ENCODE measurements at places on chromosomes 12 and 14.
A peak's percentile ranks its signal among the peaks of the same experiment; 100 is the strongest.

DNA sequence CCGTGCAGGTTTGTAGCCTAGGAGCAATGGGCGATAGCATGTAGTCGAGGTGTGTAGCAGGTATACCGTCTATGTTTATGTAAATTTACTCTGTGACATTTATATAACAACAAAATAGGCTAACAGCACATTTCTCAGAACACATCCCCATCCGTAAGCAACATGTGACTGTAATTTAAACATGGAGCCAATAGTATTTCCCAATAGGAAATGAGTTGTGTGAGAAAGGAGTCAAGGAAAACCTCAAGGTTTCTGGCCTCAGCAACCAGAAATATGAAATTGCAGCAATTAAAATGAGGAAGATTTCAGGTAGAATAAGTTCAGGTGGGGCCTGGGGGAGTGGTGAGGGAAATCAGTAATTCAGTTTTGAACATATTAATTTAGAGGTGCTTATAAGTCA is 136.0 kb downstream of the MSRB3 start:
- no peak for DNase-seq

GRCh38 chr12:49478949-49479664 is 59.7 kb upstream of the KCNH3 start:
- no peak for DNase-seq

GRCh38 chr12:122183588-122183940 is 641 bp downstream of the LRRC43 start:
- no peak for DNase-seq

- DNase-seq = no peak
Observed at GRCh38 chr14:99393059-99393655, 87.5 kb downstream of the SETD3 start.

DNA sequence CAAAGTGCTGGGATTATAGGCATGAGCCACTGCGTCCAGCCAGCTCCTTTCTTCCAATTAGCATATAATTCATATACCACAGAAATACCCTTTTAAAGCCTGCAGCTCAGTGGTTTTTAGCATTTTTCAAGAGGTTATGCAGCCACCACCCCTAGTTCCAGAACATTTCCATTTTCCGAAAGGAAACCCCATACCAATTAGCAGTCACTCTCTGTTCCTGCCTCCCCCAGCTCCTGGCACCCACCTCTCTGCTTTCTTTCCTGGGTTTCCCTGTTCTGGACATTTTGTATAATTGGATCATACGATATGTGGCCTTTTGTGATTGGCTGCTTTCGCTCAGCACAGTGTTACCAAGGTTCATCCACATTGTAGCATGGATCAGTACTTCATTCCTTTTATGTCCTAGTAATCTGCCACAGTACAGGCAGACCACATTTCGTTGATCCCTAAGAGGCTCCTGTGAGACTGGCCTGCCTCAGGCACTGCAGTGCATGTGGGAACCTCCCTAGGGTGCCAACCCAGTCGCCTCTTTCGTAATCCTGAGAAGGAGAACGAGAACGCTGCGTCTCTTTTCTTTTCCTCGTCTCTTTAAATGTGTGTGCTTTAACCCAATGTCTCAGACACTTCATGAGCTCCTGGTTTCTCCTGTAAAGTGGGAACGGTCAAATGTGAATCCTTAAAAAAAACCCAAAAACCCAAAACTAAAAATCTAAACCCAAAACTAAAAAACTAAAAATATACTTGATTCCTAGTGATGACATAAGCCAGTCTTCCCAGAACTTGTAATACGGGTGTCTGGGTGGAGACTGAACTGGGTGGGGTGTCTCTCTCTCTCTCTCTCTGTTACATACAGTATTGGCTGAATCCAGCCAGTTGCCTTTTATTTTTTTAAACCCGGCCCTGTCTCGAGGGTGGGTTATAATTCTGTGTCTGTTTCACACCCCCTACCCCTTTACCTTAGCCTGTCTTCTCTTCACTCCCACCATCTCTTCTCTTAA is 14.7 kb downstream of the AACS start:
- DNase-seq = no peak

DNA sequence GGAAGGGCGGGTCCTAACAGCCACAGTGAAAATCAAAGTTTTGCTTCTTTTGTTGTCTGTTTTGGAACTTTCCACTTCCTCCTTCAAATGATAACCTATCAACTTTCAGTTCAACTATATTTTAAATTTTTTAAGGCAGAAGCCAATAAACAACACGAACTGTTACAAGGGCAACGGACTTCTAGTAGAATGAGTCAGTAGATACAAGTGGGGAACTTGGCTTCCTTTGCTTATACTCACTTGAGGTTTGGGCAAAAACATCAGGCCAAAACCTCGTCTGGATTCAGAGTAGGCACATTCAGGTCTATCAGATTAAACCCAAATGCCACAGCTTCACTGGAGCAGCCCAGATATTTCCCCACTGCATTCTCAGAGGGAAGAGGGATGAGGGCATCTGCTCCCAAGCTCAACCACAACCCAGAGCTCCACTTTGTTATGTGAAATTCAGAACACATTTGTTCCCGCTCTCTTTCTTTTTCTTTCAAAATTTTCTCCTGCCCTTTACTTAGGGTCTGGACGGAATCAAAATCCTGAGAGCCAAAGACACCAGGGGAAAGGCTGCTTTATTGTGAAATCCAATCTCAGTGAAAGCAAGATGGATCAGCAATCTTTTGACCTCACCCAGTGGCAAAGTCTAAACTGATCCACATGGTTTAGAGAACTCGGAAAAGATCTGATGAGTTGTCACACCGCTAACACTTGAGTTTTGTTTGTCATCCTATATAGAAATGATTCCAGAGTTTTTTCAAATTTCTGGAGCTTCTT is 152.5 kb upstream of the BTG1 start:
- no peak for DNase-seq

DNA sequence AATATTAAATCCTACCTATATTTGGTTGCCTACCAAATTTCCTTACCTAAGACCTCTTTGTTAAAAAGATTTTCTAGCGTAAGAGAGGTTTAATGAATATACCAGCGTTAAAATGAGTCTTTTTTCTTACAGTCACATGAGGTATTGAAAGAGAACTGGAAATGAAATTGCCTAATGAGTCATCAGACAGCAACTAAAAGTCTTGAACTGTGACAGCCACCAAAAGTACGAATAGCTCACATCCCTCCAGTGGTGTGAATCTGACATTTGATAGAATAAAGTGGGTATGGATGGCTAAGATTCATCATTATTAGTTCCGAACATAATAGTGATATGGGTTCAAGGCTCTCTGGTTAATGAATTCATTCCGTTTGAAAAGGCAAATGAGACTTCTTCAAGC is 1297.3 kb downstream of the AACS start:
- no peak for DNase-seq

DNA sequence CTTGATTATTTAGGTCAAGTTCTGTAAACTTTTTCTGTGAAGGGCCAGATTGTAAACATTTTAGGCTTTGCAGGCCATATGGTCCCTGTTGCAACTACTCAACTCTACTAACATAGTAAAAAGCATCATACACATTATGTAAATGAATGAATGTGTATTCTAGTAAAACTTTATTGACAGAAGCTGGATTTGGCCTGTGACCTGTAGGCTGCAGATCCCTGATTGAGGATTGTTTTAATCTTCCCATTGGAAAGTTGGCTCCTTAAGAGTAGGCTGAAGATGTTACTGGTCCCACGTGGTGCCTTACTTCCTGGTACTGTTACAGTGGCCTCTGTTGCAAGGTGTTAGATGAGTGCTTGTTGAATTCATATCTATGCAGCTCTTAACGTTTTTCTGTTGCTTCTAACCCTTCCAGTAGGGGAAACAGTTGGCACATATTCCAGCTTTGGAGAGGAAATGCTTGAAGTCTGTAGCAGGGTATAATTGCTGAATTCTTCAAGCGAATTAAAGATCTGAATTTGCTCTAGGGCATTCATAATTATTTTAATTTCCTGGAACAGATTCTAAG is 133.6 kb upstream of the DNM1L start:
- no peak for DNase-seq

DNA sequence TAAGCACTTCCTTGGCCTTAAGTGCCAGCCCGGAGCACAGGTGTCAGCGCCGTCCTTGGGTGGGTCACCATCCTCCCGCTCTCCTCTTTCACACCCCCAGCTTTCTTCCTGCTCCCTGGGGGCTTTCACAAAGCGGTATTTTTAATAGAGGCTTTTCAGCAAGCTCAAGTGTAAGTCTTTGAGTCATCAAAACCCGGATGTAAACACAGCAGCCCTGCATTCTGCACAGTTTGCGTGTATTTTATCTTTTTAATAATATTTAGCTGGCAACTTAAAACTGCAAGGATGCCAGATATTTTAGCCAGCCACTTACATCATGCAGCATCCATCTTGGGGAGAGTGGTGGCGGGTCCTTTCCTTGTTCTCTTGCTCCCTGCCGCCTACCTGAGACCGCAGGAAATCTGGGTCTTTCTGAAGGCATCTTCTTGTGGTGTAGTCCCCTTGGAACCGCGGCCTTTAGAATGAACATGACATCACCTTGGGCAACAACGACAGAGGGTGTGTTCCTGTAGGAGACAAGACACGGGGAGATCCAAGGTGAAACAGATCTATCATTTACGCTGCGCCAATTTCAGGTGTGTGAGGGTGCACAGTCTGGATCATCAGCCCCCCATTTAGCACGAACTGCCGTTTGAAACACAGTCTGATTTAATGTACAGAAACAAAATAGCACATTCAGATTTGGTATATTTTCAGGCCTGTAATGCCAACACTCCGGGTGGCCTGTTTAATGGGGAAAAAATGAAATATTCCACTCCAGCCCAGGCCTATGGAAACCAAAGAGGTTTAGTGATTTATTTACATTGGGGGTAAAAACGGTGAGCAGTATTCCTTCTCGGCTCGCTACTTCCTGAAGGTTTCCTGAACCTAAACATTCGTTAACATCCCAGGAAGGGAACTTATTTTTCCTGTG is 12.5 kb upstream of the IRF2BPL start:
- peak; percentile 31 for DNase-seq

DNA sequence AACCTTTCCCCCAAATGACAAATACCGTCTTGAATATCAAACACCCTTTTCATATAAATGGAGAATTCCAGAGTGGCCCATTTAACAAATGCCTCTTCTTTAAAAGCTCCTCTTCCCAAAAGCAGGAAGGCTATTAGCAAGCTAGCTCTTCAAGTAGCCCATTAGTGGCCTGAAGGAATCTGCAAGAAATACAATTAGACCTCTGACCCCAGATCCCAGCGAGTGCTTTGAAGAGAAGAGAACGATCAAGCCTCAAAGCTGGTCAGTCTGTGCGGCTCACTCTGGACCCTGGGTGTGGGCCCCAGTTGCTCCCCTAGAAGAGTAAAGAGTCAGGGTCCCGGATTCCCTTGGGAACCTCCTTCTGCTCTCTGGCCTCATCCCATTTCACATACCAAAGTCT is 325.6 kb downstream of the NUAK1 start:
- DNase-seq = no peak

GRCh38 chr14:20454516-20455354 is at the start of the genes APEX1 and OSGEP:
Gene APEX1, plus strand, starts transcription at chr14:20455226. Its CDS starts 420 bp downstream, at chr14:20455646.
Gene OSGEP, minus strand, starts transcription at chr14:20454812. Its CDS starts 129 bp downstream, at chr14:20454683.
- DNase-seq = peak; percentile 89

- DNase-seq = no peak
Observed at GRCh38 chr14:100292301-100292775, 13.9 kb downstream of the SLC25A29 start.

- peak; percentile 83 for DNase-seq
Observed at GRCh38 chr12:49288412-49288853, 6.5 kb upstream of the PRPH start.

- no peak for DNase-seq
Observed at GRCh38 chr14:36429692-36430091, 90.3 kb downstream of the NKX2-1 start.

DNA sequence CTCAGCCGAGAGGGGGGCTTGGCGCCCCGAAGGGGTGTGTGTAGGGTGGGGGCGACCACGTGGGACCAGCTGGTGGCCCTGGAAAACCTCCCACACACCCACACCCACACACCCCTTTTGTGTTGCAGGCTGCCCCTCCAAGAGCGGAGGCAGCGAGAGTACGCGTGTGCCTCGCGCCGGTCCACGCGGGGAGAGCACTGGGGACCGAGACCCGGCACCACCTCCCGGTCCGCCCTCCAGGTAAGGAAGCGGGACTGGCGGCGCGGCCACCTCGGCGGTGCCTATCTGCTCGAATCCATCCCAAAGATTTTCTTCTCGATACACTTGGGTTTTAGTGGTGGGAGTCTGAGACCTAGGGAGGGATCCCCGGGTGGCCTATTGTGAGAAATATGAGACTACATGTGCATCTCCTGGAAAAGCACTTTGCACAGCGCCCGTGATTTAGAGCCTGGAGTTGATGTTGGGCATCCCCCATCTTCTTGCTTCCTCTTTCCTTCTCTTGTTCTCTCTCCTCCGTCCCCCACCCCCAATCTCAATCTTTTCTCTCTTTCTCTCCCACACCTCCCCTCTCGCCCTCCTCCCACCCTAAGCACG is 393 bp downstream of the SYT1 start:
- no peak for DNase-seq

DNA sequence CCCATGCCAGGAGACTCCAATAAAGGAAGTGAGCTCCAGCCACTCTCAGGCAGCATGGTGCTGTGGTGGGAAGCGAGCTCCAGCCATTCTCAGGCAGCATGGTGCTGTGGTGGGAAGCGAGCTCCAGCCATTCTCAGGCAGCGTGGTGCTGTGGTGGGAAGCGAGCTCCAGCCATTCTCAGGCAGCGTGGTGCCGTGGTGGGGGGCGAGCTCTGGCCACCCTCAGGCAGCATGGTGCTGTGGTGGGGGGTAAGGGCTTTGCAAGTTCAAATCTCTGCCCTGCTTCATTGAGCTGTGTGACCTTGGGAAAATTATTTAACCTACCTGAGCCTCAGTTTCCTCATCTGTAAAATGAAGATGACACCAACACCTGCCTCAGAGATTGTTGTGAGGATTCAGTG is 975.1 kb downstream of the BCL11B start:
- no peak for DNase-seq

GRCh38 chr14:81363746-81364378 is 36.3 kb downstream of the STON2 start:
- no peak for DNase-seq

- no peak for DNase-seq
Observed at GRCh38 chr14:104554088-104554607, 25.4 kb upstream of the C14orf180 start.

GRCh38 chr14:35761922-35762321 is 47.2 kb downstream of the RALGAPA1 start:
- no peak for DNase-seq

- DNase-seq = no peak
Observed at GRCh38 chr12:92070864-92071445, 74.7 kb downstream of the BTG1 start.

DNA sequence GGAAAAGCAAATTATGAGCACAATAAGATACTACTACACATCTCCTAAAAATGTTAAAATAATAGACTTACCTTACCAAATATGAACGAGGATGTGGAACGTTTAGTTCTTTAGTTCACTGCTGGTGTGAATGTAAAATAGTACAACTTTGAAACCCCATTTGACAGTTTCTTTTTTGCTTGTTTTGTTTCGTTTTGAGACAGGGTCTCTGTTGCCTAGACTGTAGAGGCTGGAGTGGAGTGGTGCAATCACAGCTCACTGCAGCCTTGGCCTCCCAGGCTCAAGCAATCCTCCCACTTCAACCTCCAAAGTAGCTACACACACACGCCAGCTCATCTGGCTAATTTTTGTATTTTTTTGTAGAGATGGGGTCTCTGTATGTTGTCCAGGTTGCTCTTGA is 136.4 kb upstream of the FAR2 start:
- DNase-seq = no peak
